Lung (tissue), 17 donors: ENCODE measurements at places on chromosomes 16 and 17. TPM values are rescaled to one million over a fixed set of nuclear protein-coding genes. Genes with fewer than 3 reads are reported as not detected.
A peak's percentile ranks its signal among the peaks of the same experiment; 100 is the strongest.

GRCh38 chr16:85522842-85523601, 90.1 kb upstream of the GSE1 start:
- peak; percentile 68 for DNase-seq

- peak; percentile 49 for DNase-seq
Measured at GRCh38 chr16:89375021-89375420, 115.3 kb downstream of the ANKRD11 start.

DNA sequence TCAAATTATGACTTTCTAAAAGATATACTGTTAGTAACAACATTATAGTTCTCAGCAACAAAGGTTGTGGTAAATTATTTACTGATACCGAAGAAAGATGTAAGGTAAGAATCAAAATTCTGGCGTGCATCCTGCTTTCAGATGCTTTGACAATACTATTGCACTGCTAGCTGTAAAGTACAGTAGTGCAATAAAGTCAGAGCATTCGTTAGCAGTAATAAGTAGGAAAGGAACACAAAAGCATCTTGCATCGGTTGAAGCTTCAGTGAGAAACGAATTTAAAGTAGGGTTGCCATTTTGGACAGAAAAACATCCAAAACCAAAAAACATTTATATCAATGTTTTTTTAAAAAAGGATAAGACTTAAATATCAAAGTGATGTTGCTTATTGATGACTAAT, 4.0 kb downstream of the SKA2 start:
- DNase-seq, result peak; percentile 52

DNA sequence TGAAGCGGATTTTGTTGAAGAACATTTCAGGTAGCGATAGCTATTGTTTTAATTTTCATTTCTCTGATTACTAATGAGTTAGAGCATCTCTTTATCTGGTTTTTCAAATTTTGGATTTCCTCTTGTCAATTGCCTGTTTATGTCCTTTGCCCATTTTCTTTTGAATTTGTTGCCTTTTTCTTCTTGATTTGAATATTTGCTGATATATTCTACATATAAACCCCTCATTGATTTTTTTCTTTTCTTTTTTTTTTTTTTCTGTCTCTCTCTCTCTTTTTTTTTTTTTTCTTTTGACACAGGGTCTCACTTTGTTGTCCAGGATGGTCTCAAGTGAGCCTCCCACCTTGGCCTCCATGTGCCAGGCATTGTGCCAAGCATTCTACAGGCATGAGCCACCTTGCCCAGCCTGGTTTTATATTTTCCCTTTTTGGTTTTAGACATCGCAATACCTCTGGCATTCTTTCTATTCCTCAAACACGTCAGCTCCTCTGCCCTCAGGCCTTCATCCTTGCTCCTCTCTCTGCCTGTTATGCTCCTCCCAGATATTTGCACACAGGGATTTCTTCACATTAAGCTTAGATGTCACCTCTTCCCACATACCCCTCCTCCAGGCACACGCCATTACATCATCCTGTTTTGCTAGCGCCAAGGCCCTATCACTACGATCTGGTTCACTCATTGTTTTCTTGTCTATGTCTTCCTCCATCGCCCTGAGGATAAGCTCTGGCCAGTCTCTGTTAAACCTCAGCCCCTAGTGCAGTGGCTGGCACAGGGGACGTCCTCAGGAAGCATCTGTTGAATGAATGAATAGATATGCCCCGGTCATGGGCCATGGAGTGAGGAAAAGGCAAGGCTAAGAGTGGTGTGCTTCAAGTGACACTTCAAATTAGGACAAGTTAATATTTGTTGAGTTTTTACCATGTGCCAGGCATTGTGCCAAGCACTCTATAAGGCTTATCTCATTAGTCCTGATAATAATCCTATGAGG, 8.6 kb downstream of the SARM1 start:
- DNase-seq, result peak; percentile 38

- peak; percentile 83 for DNase-seq
Measured at GRCh38 chr16:1014771-1015495, 33.4 kb downstream of the SOX8 start.

- DNase-seq, result no peak
Measured at GRCh38 chr17:11999696-12000095, 2.4 kb upstream of the ZNF18 start.

DNA sequence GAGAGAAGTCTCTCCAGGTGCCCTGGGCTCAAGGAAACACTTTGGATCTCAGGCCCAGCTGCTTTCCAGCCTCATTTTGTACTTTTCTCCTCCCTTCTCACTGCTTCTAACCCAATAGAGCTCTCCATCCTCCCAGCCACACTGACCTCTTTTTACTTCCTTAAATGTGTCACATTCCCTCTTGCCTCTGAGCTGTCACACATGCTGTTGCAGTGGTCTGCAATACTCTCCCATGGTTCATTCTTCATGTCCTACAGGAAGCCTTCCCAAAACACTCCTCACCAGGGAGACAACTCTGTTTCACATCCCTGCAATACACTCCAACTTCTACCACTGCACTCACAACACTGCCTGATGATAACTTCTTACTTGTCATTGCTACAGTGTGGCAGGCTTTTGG, 242.1 kb upstream of the DYNLRB2 start:
- peak; percentile 34 for DNase-seq

DNA sequence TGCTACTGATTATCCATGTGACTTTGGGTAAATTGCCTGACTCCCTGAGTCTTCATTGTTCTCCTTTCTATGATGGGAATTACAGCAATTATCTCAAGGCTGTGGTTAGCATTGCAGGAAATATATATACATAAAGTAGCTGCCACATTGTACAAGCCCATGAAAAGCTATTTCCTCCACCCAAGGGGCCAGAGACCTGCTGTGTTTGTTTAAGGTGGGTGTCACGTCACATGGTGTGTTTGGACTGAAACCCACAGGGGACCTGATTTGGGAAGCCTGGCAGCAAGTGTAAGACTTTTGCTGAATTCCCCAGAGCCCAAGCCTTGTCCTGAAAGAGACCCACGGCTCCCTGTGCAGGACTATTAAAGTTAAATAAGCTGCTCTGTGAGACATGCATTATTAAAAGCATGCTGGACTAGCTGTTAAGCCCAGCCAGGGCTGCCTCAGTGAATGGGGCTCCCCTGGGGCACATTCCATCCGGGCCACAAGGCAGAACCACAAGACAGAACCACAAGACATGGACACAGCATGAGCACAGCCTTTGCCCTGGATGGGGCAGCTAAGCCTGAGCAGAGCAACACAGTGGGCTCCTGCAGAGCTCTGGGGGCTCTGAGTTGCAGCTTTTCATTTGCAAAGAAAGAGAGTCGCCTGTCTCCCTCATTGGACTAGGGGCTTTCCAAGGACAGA, 148.9 kb downstream of the SPACA3 start:
- DNase-seq, result no peak

DNA sequence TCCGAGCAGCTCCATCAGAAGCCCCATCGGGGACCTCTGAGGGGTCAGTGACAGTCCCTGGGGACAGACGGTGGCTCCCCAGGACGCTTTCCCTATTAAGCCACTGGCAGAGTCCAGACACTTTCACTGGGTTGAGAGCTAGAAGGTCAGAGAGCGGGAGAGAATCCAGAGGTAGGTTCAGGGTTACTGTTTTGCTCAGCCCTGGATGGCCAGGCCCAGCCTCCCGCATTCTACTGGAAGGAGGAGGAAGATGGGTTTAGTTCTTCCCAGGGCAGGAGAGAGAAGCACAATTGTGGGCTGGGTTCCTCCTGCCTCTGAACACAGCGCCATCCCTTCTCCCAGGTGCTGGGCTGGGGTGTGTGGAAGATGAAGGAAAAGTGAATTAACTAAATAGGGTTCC, 452.8 kb downstream of the SLC39A11 start:
- DNase-seq, result no peak

DNA sequence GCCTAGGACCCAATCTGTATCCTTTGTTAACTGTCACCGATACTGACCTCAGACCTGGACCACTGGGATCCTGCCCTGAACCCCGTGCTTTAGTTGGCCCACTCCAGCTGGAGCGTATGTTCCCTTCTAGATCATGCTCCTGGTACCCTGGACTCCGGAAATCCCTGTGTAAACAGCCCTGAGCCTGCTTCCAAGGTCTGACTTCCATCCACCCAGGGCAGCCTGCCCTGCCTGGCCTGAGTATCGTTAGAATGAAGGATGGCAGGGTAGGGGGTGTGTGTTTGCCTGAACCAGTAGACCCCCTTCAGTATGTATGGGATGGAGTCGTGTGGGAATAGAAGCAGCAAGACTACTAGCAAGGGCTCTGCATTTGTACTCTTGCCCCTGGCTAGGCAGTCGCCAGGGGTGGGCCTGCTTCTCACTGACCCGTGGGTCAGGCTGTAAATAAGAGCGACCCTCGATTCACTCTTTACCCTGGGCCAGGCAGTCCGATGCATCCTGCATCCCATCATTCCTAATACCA, 691 bp upstream of the TMEM98 start:
- DNase-seq, result peak; percentile 59

DNA sequence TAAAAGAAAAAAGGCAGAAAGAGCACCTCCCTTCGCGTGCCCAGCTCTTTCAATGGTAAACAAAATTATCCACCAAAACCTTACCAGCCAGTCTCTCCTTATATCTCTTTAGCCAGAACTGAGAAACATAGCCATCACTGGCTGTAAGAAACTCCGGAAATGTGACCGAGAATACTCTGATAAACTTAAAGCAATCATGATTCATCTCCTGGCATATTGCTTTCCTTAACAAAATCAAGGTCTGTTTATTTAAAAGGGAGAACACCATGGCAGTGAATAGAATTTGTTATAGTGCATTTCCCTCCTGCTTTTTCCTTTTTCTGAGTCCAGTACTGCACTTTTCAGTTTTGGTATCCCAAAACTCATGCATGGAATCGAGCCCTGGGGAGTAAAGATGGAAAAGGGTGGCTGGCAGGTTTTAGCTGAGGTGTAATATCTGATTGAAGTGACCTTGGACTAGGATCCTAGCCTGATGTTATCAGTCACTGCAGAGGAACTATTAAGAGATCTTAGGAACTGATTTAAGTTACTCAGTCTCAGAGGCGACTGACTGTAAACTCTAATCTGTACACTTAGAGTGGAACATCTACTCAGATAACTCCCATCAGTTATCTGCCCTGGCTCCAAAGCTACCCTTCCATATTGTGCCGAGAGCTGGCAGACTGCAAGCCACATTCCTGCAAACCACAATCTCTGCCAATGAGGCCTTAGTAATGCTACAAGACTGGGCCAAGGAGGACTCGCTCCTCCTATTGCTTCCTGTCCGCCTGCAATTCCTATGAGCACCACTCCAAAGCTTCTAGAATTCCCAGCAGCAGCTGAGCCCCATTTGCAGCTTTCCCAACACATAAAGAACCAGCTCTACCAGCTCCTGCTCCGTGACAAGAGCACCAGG, 7.4 kb upstream of the COX10 start:
- DNase-seq, result peak; percentile 32

GRCh38 chr17:76131051-76131691, 9.9 kb downstream of the FOXJ1 start:
- no peak for DNase-seq

DNA sequence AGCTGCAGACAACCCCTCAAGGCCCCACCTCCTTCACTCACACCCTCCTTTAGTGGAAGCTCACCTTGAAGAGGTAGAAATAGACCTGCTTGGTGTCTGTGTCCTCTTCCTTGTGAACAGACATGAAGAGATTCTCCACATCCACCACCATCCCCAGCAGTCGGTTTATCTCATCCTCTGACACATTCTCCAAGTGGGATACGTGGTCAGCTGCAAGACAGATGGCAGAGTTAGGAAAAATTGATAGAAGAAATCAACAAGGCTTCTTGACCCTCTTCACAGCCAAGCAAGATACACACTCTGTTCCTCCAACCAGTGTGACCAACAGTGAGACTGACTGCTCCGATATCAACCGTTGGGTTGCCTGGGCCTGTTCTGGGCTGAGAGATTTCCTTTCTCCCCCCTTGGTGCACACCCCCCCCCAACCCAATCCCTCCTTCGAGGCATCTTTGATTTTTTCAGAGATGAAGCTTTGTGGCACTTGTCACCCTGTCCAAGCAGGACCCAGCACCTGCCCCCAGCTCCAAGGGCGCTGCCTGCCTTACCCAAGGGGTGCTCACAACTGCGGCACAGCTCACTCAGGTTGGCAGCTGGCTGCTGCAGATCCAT, 902 bp downstream of the KAT2A start:
- no peak for DNase-seq

DNA sequence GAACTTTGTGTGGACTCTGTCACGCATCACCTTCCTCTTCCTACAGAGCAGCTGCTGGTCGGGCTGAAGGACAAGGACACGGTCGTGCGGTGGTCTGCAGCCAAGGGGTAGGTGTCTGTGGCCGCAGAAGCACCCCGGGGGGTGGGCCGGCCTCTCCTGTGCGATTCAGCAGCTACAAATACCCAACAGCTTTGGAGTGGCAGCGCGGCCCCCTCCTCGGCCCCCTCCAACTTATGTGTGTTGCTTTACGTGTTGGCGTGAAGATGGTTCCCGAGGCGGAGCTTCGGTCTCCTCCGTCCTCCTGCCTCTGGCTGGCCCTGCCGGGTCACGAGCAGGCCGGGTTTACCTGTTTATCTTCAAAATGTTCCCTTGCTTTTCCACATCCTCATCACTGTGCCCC, 32.3 kb downstream of the ZNF750 start:
- peak; percentile 24 for DNase-seq

- no peak for DNase-seq
Measured at GRCh38 chr17:66892246-66892645, 57.3 kb downstream of the CACNG5 start.

- peak; percentile 89 for DNase-seq
Measured at GRCh38 chr17:51351890-51352289, 91.5 kb downstream of the UTP18 start.

DNA sequence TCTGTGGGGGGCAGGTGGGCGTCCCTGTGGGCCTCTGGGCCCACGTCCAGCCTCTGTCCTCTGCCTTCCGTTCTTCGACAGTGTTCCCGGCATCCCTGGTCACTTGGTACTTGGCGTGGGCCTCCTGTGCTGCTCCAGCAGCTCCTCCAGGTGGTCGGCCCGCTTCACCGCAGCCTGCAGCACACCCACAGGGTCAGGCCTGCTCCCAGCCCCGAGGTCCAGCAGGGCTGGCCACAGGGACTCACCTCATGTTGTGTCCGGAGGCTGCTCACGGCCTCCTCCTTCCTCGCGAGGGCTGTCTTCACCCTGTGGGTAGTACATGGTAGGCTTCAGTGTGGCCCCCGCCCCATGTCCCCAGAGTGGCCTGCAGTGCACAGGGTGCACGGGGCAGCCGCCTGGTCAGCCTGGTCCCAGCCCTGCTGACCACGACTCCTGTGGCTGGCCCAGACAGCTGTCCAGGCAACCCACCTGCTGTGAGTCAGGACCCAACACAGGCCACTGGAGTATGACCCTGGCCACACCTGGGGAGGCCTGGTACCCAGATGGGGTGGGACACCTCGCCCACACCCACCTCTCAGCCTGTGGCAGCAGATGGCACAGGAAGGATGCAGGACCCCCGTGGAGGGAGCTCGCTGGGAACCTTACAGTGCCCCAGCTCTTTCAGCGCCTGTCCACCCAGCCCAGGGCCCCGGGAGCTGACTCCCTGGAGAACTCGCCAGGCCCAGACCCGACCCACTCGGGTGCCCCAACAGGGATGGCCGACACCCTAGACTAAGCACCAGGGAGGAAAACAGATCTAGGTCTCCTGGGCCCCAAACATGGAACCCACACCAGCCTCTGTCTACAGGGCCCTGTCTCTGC, 23.9 kb upstream of the AATK start:
- no peak for DNase-seq

The KIF18B gene
- total RNA-seq, result 0.80 TPM

The ODAD4 gene
- 16.7 TPM for total RNA-seq

The TBC1D3G gene
- not detected for total RNA-seq

The PPM1E gene
- total RNA-seq, result 1.1 TPM

The CD300LB gene
- total RNA-seq, result 0.82 TPM

The RNU2-1 gene
- not detected for total RNA-seq

The KRTAP1-1 gene
- total RNA-seq, result not detected

The RPL23 gene
- total RNA-seq, result 1,269 TPM

The SLFN14 gene
- 2.3 TPM for total RNA-seq

The SHCBP1 gene
- 6.1 TPM for total RNA-seq

The AATK gene
- 9.6 TPM for total RNA-seq

The SMPD3 gene
- total RNA-seq, result 13.9 TPM

The CDRT15 gene
- not detected for total RNA-seq
